Fibroblast of upper back skin (primary cell): ENCODE measurements at places on chromosomes 6 and 20.
A peak's percentile ranks its signal among the peaks of the same experiment; 100 is the strongest.

- DNase-seq, result no peak
Observed at GRCh38 chr6:2798586-2799134, 33.5 kb downstream of the WRNIP1 start.

GRCh38 chr6:93574299-93574698 is 154.9 kb upstream of the EPHA7 start:
- DNase-seq, result no peak

DNA sequence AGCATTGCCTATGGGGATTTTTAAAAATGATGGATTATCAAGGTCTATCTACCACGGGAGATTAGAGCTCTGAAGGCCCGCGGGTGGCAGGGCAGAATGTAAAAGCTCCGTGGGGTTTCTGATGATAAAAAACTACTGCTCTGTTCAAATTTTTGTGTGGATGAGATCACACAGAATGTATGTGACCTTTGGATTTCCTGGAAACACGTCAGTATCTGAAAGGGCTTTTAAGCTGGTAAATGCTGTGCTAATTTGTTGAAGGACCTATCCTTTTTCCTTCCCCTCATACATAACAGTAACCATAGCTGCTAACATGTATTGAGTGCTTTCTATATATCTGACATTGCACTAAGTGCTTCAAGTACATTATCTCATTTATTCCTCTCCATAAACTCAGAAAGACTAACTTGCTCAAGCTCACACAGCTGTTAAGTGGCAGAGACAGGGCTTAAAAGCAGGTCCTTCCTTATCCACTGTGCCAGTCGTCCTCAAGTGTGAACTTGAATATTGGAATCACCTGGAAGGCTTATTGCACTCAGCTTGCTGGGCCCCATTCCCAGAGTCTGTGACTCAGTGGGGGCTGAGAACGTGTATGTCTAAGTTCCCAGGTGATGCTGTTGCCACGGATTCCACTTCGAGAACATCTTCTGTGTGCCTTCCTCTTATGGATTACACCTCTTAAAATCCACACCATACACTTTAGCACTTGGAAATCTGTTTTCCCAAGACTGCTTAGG is 1.9 kb upstream of the TMEM242 start:
- DNase-seq, result peak; percentile 26

DNA sequence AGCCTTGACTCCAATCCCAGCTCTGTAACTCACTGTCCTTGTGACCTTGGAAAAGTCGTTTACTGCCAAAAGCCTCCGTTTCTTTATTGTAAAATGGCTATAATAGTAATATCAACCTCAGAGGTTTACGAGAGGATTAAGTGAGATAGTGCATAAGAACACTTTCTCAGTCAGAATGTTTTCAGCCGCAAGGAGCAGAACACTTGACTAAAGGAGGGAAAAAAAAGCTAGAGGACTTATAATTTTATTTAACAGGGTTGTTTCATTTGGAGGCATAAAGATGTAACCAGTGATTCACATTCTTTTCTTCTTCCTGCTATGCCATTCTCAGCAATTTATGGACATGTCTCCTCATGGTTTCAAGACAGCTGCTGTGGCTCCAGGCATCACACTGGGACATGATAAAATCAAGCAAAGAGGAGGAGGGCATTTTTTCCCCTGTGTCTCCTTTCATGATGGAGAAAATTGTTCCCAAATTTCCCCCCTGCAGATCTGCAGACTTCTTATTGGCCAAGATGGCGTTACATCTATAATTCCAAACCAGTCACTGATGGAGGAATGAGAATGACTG is 143.0 kb upstream of the PTPN1 start:
- no peak for DNase-seq

DNA sequence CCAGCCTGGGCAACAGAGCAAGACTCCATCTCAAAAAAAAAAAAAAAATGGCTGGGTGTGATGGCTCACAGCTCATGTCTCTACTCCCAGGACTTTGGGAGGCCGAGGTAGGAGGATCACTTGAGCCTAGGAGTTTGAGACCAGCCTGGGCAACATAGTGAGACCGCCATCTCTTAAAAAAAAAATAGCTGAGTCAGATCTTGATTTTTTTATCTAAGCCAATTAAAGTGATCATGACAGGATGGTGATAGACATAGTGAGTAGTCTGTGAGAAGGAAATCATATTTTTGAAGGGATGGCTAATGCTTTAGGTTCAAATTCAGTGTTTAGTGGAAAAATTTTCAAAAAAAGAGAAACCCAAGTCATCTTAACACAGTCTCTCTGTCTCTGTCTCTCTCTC is 114.6 kb upstream of the JARID2 start:
- no peak for DNase-seq

GRCh38 chr20:49187330-49187850 is 744 bp downstream of the STAU1 start:
- DNase-seq, result no peak

- no peak for DNase-seq
Observed at GRCh38 chr6:136226674-136227377, 23.3 kb downstream of the MTFR2 start.

GRCh38 chr20:35355372-35355771 is 56.4 kb downstream of the UQCC1 start:
- no peak for DNase-seq

DNA sequence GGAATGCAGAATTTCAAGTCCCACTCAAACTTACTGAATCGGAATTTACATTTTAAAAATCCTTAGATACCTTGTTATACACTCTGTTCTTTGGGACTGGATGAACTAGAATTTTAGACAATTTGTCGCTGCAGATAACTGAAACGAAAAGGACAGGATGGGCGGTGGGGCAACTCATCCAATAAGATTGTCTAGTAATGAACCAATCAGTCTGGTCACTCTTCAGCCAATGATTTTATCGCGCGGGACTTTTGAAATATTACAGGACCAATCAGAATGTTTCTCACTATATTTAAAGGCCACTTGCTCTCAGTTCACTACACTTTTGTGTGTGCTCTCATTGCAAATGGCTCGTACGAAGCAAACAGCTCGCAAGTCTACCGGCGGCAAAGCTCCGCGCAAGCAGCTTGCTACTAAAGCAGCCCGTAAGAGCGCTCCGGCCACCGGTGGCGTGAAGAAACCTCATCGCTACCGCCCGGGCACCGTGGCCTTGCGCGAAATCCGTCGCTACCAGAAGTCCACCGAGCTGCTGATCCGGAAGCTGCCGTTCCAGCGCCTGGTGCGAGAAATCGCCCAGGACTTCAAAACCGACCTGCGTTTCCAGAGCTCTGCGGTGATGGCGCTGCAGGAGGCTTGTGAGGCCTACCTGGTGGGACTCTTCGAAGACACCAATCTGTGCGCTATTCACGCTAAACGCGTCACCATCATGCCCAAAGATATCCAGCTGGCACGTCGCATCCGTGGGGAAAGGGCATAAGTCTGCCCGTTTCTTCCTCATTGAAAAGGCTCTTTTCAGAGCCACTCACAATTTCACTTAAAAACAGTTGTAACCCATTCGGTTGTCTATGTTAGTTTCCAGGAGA is 41.9 kb upstream of the HFE start:
- DNase-seq, result peak; percentile 95

- peak; percentile 26 for DNase-seq
Observed at GRCh38 chr6:15796130-15796771, 133.4 kb upstream of the DTNBP1 start.

DNA sequence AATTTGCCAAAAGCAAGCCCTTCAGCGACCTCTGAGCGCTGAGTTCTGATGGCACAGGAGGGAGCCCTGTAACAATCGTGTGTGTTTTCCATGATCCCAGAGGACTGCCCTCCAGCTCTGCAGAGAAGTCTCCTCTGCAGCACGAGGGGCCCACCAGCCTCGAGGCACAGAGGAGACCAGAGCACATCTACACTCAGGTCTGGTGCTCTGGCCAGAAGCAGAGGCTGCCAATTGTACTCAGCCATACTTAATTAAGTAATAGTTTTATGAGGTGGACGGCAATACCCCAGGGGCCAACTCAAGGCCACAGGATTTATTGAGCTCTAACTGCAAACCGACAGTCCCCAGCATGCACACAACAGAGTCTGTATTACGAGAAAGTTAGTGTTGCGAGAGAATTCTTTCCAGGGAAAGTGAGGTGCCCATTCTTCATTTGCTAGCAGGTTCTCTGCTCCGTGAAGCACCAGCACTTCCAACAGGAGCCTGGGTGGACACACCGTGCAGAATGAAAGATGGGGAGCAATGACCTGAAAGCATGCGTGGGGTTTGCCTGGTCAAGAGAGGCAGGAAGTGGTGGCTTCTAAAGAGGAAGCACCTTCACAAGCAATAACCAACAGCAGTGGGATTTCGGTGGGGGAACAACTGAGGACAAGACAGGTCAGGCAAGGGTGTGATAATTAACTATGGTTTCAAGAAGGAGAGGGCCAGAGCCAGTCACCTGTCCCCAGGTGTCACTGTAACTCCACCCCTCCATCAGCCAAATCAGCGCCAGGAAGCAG is 92.8 kb upstream of the FOXC1 start:
- no peak for DNase-seq

GRCh38 chr20:48686238-48687116 is 141.3 kb downstream of the PREX1 start:
- DNase-seq, result peak; percentile 58

DNA sequence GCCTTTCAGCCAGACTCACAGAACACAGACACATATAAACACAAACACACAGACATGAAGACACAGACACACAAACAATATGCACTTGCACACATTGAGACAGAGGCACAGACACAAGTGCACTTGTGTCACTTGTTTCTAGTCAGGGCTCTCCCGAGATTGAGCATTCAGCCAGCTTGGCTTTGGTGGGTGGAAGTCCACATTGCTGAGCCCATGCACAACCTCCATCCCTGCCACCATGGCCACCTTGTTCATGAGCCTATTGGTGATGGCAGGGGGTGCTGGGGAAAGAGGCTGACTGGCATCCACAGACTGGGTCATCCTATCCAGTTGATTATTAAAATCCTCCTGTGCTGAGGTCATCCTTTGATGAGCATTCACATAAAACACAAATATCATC is 11.5 kb upstream of the CST7 start:
- no peak for DNase-seq

DNA sequence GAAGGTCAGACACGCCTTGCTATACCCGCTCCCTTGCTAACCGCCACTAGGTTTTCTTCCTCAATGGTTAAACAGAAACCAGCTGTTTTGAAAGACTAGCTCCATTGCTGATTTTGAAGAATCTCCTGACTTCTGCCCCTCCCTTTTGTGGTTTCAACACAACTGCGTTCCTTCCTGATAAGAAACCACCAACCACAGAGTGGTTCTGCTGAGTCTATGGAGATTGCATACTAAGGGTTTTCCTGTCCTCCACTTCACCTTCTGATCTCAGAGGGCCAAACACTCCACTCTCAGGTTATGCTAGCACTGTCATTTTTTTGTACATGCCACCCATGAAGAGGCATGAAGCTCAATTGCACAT is 207.9 kb downstream of the MYLK4 start:
- DNase-seq, result peak; percentile 74
